ENCODE measurements at places on chromosomes 4 and X.

- no peak for DNase-seq
These were observed 754 bp upstream of the KLF3 start for GRCh38 chr4:38663090-38663800.

GRCh38 chr4:181760560-181760959 lies 482.6 kb upstream of the TENM3 start:
- no peak for DNase-seq

DNA sequence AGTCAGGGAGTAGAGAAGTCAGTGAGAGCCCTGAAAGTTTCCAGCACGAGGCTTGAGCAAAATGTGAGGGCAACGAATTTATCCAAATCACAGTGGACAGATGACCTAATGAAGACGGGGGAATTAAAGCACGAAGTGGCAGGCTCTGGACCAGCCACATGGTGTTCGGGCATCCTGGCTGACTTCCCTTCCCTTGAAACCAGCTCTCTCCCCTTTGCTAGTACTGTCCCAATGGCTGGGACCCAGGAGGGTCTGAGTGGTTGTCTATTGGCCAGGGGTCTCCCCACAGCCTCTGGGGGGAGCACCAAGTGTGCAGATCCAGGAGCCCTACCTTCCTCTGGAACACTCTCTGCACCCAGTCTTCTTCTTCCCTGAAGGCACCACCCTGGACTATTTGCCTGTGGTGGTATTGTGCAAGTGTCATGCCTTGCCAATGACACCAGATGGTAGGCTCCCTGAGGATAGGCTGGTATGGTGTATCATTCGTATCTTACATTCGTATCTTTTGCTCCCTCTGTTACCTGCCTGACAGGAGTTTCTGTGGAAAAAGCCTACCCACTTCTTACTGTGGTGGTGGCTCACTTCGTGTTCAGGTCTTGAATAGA lies 2.1 kb downstream of the APLN start:
- DNase-seq = no peak

- no peak for DNase-seq
These were observed 156.9 kb downstream of the UBE2NL start for GRCh38 chrX:144040793-144041192.

DNA sequence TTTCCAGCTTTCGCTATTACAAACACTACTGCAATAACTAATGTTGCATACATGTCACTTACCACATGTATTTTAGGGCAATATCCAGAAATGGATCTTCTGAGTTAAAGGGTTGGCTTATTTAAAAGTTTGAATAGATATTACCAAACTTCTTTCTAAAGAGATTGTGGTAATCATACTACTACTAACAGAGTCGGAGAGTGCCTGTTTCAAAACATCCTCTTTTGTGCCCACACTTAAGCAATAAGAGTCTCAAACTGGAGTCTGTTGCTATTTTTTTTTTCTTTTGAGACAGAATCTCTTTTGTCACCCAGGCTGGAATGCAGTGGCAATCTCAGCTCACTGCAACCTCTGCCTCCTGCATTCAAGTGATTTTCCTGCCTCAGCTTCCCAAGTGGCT lies 35.8 kb downstream of the FGFBP1 start:
- no peak for DNase-seq

DNA sequence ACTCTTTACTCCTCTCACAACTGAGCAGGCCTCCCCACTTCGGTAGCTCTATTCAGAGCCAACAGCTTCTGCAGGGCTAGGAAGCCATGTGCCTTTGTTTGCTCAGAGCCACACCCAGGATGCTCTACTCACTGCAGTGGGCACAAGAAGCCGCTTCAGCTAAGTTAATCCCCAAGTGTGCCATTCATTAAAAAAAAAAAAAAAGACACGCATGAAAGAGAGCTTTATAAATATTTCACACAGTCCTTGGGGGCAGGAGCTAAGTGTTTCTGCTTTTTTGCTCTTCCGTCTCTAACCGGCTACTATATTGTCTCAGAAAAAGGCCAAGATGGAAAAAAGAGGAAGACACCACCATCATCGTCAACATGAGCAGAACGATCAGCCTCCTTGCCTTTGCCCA lies 8.1 kb downstream of the CRMP1 start:
- DNase-seq = no peak

DNA sequence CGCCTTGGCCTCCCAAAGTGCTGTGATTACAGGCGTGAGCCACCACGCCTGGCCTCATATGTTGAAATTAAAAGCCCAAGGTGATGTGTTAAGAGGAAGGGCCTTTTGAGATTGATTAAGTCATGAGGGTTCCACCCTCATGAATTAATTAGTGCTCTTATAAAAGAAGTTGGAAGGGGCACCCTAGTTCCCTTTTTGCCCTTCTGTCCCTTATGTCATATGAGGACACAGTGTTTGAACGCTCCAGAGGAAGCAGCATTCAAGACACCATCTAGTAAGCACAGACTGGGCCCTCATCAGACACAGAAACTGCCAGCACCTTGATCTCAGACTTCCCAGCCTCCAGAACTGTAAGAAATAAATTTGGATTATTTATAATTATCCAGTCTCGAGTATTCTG lies 5.1 kb upstream of the APLN start:
- DNase-seq = no peak

GRCh38 chrX:34300871-34301270 lies 168.8 kb upstream of the FAM47A start:
- DNase-seq = no peak

DNA sequence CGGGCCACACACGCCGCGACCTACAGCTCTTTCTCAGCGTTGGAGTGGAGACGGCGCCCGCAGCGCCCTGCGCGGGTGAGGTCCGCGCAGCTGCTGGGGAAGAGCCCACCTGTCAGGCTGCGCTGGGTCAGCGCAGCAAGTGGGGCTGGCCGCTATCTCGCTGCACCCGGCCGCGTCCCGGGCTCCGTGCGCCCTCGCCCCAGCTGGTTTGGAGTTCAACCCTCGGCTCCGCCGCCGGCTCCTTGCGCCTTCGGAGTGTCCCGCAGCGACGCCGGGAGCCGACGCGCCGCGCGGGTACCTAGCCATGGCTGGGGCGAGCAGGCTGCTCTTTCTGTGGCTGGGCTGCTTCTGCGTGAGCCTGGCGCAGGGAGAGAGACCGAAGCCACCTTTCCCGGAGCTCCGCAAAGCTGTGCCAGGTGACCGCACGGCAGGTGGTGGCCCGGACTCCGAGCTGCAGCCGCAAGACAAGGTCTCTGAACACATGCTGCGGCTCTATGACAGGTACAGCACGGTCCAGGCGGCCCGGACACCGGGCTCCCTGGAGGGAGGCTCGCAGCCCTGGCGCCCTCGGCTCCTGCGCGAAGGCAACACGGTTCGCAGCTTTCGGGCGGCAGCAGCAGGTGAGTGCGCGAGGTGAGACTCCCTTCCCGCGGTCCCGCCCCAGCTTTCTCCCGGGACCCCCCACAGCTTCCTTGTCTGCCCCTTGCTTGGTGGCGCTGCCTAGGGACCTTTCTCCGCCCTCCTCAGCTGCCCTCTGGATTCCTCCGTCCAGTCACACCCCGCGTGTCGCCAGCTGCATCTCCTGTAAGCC lies 678 bp downstream of the BMP3 start:
- no peak for DNase-seq

GRCh38 chr4:75612306-75612705 lies 18.0 kb downstream of the CDKL2 start:
- DNase-seq = no peak

GRCh38 chr4:76736414-76736813 lies 161.5 kb downstream of the SOWAHB start:
- DNase-seq = no peak
